ENCODE measurements at places on chromosomes 11 and 22.

GRCh38 chr11:128533472-128533871, 53.9 kb downstream of the ETS1 start:
- DNase-seq = no peak

- DNase-seq = no peak
These were observed 4.2 kb downstream of the SSH3 start for GRCh38 chr11:67307545-67308001.

- DNase-seq = no peak
These were observed 7.3 kb downstream of the SMTN start for GRCh38 chr22:31088233-31088986.

DNA sequence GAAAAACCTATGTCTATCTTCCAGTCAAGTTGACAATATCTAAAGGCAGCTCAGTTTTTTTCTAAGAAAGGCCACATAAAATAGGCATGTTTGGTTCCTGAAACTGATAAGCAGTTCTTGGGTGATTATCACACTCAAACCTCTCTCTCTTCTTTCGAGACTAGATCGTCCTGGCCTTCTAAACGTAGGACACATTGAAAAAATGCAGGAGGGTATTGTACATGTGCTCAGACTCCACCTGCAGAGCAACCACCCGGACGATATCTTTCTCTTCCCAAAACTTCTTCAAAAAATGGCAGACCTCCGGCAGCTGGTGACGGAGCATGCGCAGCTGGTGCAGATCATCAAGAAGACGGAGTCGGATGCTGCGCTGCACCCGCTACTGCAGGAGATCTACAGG, 15.1 kb downstream of the CDPF1 start:
- DNase-seq = no peak

DNA sequence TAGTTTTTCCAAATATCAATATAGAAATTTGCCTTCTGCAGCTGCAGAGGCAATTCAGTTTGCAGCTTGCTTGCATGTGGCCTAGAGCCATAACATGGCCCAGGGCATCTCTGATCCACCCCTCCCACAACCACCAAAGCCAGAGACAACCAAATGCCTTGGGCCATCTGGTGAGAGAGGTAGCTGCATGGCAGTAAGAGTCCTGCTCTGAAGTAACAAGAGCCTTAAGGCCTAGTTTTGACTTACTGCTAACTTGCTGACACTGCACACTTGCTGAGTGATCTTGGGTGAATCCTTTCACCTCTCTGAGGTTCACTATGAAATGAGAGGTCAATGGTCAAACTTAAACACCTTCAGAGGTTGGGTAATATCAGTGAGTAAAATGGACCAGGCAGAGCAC, 4.9 kb upstream of the SPECC1L start:
- DNase-seq = no peak

DNA sequence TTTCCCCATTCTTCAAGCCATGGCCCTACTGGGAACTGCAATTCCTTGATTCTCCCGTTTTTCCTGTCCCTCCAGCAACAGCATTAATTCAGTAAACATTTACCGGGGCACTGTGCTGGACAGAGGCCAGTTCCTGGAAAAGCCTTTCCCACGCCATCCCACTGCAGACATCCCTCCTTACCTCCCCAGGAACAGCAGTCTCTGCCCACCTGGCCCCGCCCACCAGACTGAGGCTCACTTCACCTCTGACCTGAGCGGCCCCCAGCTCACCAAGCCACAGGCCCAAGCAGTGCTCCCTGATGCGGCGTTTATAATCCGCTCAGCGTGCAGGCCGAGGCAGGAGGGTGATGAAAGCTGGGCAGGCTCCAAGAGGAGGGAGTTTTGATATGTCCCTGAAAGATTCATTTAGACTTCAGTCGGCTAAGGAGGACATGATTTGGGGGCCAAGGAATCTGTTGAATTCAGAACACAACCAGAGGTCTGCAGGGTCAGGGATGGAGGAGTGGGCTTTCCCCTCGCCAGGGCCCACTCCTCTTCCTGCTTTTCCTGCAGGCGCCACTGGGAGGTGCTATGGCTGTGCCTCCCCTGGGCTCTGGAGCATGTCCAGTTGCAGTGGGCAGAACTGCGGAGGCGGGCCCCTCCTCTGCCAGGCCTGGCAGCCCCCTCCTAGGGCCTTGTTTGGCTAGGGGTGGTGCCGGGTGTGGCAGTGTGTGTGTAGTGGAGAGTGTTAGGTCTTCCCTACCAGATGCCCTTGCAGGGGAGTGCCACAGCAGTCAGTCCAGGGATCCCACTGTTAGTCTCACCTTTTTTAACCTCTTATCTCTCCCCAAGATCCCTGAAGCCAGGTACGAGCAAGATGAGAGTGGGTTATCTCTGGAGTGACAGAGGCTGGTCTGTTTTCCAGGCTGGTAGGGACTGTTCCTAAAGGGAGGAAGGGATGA, 1.4 kb upstream of the TAGLN start:
- DNase-seq = no peak

DNA sequence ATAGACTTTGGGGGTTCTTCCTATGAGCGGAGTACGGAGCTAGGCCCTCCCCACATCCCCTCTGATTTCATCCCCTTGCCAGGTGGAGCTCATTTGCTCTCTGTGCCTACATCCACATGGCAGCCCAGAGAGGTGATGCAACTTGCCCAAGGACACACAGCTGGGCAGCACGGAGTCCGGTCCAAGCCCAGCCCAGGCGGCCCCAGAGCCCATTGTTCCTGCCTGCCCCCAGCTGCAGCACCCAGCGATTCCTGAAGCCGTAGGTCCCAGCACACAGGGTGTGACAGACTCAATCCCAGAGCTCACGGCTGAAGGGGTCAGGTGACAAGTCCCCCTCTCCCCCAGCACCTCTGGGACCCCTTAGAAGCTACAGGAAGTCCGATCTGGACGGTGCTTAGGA, 22.2 kb upstream of the RFPL3 start:
- DNase-seq = no peak

DNA sequence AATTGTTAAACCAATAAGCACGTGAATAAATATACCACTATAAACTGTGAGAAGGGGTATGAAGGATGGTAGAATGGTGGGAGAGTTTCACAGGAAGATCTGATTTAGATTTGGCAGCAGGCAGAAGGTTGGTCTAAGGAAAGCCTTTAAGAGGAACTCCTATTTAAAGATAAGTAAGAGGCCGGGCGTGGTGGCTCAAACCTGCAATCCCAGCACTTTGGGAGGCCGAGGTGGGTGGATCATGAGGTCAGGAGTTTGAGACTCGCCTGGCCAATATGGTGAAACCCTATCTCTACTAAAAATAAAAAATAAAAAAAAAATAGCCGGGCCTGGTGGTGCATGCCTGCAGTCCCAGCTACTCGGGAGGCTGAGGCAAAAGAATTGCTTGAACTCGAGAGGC, 45.8 kb upstream of the CXCR5 start:
- DNase-seq = no peak

DNA sequence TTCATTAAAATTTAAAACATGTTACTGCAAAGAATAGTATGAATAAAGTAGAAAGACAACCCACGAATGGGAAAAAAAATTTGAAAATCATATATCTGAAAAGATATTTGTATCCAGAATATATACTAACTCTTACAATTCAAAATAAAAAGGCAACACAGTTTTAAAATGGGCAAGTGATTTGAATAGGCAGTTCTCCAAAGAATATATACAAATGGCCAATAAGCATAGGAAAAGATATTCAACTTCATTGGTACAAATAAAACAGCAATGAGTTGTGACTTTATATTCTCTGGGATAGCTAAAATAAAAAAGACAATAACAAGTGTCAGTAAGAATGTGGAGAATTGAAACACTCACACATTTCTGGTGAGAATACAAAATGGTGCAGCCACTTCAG, 41.6 kb upstream of the FAM181B start:
- DNase-seq = no peak

DNA sequence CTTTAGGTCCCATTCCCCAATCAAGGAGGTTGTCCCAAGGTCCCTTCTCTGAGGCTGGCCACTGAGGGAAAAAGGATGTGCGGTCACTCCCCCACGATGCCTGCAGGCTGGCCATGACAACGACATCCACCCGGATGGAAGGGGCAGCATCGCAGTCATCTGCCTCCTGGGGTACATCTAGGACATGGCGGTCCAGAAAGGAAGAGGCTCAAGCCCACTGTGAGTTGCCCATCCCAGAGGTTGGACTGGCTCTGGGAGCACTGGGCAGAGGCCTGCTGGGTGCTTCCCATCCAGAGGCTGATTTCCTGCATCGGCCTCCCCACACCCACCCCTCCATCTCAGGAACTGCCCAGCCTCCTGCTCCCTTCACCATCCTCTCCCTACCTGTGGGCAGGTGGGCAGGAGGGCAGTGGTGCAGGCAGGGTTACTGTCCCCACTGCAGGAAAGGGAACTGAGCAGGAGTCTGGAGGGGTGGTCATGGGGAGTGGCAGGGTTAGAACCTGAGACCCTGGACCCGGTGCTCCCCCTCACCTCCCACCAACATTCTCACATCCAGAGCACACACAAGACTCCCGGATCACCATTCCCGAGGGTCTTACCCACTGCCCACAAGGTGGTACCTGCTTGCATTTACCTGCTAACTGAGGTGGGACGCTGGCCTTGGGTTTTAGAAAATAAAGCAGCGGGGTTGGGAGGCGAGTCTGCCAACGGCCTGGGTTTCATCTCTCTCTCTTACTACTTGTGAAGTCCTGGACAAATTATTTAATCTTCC, 4.4 kb downstream of the RCE1 start:
- DNase-seq = no peak

DNA sequence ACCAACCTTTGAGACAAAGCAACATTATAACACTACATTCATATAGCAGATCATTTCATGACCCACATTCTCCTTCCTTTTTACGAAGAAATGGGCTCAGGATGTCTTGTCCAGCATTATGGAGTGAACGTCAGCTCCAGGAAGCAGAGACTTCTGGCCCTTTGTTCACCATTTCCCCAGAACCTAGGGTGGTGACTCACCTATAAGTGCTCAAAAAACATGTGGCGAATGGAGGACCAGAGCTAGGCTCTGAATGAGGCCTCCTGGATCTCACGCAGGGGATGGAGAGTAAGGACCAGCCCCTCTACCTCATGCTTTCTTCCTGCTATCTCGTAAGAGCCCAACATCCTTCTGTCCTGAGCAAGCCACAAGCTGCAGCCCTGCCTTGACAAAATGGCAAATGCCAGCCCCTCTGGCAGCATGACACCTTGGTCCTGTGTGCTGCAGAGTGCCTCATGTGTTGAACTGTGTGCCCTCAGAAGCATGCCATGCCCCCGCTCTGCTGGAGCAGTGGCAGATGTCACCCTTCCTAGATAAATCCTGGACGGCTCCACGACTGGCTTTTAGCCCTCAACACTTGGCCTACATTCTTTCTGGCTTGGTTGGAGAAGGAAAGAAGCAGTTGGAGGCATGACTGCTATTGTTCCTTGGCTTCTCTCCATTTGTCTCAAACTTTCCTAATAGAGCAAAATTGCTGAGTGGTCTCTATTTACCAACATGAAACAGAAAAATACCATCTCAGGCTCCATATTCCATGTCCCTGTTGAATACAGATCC, 6.5 kb upstream of the ST3GAL4 start:
- no peak for DNase-seq

DNA sequence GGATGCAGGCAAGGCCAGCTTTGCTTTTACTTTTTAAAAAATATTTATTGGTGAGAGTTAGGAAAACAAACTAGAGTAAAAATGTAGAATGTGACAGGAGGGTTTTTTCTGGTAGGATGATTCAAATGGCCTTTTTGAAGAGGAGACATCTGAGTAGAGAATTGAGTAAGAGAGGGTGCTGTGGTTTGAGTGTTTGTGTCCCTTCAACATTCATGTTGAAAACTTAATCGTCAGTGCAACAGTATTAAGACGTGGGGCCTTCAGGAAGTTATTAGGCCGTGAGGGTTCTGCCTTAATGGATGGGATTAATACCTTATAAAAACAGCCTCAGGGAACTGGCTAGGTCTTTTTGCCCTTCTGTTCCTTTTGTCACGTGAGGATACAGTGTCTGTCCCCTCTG, 288.8 kb upstream of the C11orf87 start:
- DNase-seq = no peak

DNA sequence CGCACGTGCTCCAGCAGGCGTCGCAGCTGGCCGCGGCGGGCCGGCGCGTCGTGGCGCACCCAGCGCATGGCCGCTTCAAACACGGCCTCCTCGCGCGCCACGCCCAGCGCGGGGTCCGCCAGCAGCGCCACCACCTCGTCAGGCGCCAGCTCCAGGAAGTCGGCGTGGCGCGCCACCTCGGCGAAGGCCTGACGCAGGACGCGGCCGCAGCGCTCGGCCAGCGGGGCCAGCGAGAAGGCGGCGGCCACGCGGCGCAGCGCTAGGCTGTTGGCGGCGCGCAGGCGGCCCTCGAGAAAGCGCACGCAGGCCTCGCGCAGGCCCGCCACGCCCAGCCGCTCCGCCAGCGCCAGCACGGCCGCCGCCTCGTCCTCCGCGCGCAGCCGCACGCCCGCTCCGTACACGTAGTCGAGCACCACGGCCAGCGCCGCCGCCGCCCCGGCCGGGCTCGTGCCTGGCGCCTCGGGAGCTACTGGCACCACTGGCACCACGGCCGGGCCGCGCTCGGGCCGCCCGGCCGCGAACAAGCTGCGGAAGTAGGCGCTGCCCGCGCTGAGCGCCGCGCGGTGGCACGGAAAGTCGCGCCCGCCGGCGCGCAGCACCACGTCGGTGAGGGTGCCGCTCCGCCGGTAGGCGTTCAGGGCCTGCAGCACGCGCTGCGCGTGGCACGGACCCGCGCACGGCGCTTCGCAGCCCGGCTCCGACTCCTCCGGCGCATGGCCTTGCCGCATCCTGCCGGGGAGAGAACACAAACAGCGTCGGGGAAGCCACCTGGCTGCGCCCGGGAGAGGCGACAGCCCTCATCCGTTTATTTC, 2.9 kb downstream of the KLHL35 start:
- peak; percentile 91 for DNase-seq

DNA sequence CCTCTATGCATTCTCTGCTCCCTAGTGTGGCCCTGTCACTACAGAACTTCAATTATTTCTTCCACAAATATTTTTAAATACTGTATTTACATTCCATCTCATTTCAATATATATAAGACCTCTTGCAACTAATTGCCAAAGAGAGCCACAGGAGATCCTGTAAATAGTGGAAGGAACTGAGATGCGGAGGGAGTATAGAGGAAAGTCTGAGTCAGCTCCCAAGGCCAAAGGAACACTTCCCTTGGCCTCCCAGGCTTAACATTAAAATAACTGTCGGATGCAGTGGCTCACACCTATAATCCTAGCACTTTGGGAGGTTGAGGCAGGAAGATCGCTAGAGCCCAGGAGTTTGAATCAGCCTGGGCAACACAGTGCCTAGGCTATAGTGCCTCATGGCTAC, 31.2 kb downstream of the RBFOX2 start:
- no peak for DNase-seq

- no peak for DNase-seq
These were observed 65.4 kb upstream of the CHRM4 start for GRCh38 chr11:46457021-46457420.

Measured in activated CD4-positive, alpha-beta T cell treated with anti-CD3 and anti-CD28 coated beads, Interleukin-2, amount 10 ng/mL, durations not matched to agents 24 days and 14 days (primary cell).